ENCODE measurements at places on chromosomes 6 and 20. TPM values are rescaled to one million over a fixed set of nuclear protein-coding genes. Genes with fewer than 3 reads are reported as not detected.
A peak's percentile ranks its signal among the peaks of the same experiment; 100 is the strongest.

BMP7 gene
- total RNA-seq: 59.8 TPM

EDN1 gene
- total RNA-seq: 3.0 TPM

TFAP2D gene
- not detected for total RNA-seq

KDM1B gene
- 24.5 TPM for total RNA-seq

GSTA2 gene
- total RNA-seq: not detected

PRIM2 gene
- 10.9 TPM for total RNA-seq

SOX18 gene
- total RNA-seq: 1.3 TPM

BEND3 gene
- 2.9 TPM for total RNA-seq

DNA sequence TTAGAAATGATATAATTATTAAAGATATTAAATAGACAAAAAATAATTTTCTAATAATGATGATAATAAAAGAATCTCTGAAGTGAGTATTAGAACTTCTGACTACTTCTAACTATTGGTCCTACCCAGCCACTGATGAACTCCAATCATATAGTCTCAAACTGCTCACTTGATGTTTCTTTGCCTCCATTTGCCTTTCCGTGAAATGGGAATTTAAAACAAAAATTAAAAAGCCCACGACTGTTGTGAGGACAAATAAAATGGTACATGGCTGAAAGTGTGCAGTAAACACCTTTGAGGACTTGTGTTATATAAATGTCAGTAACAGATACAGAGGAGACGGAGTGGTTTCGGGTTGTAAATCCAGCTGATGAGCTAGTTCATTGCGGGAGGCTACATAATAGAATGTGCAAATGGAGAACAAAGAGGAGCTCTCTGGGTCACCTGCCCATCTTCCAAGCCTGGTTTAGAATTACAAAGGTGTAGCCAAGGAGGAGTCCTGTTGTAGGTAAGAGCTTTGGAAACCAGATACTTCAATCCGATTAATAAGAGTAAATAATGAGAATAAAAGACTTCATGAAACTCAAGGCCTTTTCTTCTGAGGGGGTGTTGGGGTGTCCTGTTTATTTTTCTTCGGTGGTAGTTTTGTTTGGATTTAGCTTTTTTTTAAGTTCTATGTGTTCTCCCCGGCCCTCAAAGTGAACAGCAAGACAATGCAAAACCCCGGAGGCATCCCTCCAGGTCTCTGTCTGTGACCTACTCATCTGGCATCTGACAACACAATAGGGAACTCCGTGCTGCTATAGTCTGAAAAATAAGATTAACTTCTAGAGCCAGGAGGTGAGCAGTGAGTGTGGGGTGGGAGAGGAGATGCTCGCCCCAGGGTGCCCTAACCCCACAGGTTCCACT is 4.4 kb upstream of the PXDC1 start:
- no peak for DNase-seq
- no peaks in the 10 kb centered on the region for H3K36me3 ChIP-seq
- no peak overlapping the region for H3K27ac ChIP-seq
- peaks cover 4% of the 10 kb centered on the region for H3K4me1 ChIP-seq
- H3K27me3 ChIP-seq: peaks cover 11% of the 10 kb centered on the region
- H3K4me3 ChIP-seq: no peak overlapping the region

GRCh38 chr20:17747431-17747846 is 47.7 kb downstream of the BANF2 start:
- H3K4me1 ChIP-seq: no peaks in the 10 kb centered on the region
- no peak overlapping the region for H3K27ac ChIP-seq
- no peaks in the 10 kb centered on the region for H3K36me3 ChIP-seq
- DNase-seq: no peak

DNA sequence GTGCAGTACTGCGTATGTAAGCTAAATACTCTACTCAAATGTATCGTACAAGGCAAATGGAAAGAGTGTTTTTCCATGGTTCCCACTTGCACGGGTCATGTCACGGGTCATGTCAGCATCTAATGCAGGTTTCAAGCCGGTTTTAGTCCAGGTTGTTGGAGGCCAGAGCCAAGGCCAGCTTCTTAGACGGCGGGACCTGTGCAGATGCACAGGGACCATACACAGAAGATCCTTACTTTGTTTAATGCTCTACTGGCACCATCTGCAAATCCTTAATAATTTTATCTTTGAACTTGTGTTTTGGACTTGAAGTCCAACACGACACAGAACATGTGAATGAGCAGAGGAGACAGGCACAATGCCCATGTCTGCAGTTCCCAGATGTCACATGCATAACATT is 42.7 kb downstream of the SOD2 start:
- no peaks in the 10 kb centered on the region for H3K36me3 ChIP-seq
- no peak overlapping the region for H3K4me3 ChIP-seq
- DNase-seq: no peak
- peaks cover 13% of the 10 kb centered on the region for H3K4me1 ChIP-seq

DNA sequence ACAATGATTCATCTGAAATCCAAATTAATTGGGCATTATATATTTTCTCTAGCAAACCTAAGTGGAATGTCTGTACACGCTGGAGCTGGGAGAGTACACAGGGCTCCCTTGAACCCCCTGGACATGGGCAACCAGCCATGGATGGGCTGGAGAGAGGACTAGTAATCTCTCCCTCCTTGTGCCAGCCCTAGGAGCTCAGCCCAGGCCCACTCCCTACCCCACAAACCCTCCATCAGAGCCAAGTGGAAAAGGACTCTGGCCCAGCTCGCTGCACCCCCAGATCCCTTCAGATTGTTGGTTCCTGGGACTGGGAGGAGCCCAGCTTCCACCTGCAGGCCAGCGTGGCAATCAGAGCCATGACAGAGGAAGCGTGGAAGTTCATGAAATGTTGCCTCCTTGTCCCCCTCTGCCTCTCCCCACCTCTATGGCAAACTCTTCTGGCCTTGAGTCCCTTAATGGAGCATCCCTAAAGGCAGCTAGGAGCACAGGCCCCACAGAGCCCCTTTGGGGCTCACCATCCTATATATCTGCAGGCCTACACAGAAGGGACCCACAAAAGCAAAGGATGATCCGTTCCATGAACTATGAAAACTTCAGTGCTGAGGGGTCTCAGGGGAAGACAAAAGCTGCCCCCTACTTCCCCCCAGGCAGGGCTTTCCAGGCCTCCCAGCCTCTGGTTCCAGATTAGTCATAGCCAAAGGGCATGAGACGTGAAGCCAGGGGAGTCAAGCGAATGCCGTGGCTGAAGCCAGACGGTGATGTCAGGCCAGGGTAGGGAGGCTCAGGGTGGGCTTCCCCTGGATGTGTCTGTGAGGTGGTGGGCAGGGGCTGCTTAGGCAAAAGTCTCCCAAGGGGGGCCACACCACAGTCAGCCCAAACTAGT is 126.4 kb upstream of the MAFB start:
- H3K27me3 ChIP-seq: no peaks in the 10 kb centered on the region
- H3K27ac ChIP-seq: no peak overlapping the region
- H3K4me3 ChIP-seq: no peak overlapping the region
- no peaks in the 10 kb centered on the region for H3K36me3 ChIP-seq
- DNase-seq: no peak
- no peaks in the 10 kb centered on the region for H3K4me1 ChIP-seq

DNA sequence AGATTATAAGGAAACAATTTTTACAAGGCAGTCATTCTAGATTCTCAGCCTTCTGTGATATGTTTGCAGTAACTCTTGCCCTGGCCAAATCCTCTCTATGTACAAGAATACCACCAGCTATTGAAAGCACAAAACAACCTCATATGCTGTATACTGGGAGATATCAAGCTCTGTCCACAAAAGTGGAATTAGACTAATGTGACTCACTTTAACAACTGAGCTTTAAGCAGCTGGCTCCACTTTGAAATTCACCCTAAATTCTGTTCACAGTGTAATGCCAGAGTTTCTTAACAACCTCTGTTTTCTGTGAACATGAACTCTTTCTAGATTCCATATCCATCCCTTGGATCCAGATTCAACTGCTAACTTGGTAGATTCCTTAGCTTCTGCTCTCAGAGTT is 47.6 kb downstream of the CHD6 start:
- peaks cover 50% of the 10 kb centered on the region for H3K4me1 ChIP-seq
- H3K27me3 ChIP-seq: no peaks in the 10 kb centered on the region
- no peak overlapping the region for H3K4me3 ChIP-seq
- peaks cover 12% of the 10 kb centered on the region for H3K36me3 ChIP-seq
- DNase-seq: no peak

- no peak overlapping the region for H3K4me3 ChIP-seq
- no peaks in the 10 kb centered on the region for H3K36me3 ChIP-seq
- H3K27ac ChIP-seq: no peak overlapping the region
- no peaks in the 10 kb centered on the region for H3K4me1 ChIP-seq
Measured at GRCh38 chr20:13183005-13183404, 38.1 kb upstream of the ISM1 start.

DNA sequence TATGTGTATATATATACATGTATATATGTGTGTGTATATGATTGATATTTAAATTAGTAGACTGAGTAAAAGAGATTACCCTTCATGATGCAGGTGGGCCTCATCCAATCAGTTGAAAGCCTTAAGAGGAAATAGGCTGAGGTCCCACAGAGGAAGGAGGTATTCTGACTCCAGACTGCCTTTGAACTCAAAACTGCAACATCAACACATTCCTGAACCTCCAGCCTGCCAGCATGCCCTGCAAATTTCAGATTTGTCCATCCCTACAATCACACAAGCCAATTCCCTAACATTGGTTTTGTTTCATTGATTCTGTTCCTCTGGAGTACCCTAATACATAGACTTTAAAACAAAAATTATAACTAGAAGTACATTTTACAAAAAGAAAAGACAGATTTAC is 22.9 kb downstream of the SPINT4 start:
- DNase-seq: no peak
- no peaks in the 10 kb centered on the region for H3K36me3 ChIP-seq
- no peak overlapping the region for H3K4me3 ChIP-seq
- H3K27me3 ChIP-seq: no peaks in the 10 kb centered on the region
- no peaks in the 10 kb centered on the region for H3K4me1 ChIP-seq

DNA sequence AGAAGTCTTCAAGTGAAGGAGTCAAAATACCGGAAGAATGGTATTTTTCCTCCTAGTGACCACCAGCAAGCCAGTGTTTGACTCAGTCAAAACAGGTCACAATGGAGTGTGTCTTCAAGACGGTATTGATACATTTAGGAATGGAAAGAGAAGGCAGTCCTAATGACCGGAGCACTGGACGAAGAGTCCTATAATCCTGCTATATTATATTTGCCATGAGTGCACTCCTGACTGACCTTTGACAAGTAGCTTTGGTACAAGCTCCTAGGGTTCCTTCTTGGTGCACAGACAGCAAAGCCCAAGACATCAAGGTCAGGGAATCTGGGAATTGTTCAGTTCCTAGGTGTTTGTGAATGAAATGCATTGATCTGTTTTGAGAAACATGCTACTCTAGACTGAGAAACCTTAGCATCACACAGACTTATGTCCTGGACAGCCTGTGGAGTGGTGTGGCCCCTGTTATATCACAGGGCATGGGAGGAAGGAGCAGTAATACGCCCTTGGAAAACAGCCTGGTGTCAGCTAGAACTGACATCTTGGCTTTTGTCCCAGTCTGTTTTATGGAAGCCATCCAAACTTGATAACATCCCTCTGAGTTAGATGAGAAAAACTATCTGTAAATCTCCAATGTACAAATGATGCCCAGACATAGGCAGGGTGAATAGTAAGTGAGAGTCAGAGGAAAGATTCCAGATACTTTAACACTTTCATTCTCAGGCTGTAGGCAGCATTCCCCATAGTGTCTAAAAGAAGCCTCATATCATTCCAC is 18.5 kb downstream of the NOX3 start:
- H3K27ac ChIP-seq: no peak overlapping the region
- no peak overlapping the region for H3K4me3 ChIP-seq
- H3K4me1 ChIP-seq: no peaks in the 10 kb centered on the region
- no peaks in the 10 kb centered on the region for H3K36me3 ChIP-seq
- no peaks in the 10 kb centered on the region for H3K27me3 ChIP-seq

GRCh38 chr6:52162940-52163908 is 23.0 kb upstream of the IL17A start:
- H3K4me3 ChIP-seq: no peak overlapping the region
- no peaks in the 10 kb centered on the region for H3K4me1 ChIP-seq
- DNase-seq: no peak
- no peak overlapping the region for H3K27ac ChIP-seq

DNA sequence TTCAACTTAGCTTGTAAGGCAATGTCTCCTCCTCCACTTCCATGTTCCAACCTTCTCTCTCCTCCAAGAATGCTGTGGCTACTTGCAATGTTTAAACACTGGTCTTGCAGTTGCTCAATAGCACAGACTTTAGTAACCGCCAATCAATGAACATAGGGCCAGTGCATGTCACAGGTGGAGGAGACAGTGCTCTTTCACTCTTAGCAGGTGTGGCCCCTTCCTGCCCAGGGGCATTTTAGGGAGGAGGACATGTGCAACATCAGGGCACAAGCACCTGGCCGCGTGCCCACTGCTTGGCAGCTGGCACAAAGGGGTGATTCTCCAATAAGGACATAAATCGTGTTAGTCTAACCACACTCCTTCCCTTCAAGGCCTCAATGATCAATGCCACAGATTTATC is 41.3 kb downstream of the ADGRF1 start:
- H3K36me3 ChIP-seq: no peaks in the 10 kb centered on the region
- no peaks in the 10 kb centered on the region for H3K4me1 ChIP-seq

GRCh38 chr20:7966176-7966575 is 25.9 kb upstream of the HAO1 start:
- H3K27me3 ChIP-seq: no peaks in the 10 kb centered on the region
- H3K4me3 ChIP-seq: no peak overlapping the region
- no peaks in the 10 kb centered on the region for H3K36me3 ChIP-seq
- no peak overlapping the region for H3K27ac ChIP-seq

- peak overlapping the region; percentile 76 for H3K27ac ChIP-seq
- no peak overlapping the region for H3K4me3 ChIP-seq
- no peaks in the 10 kb centered on the region for H3K36me3 ChIP-seq
Measured at GRCh38 chr6:106370639-106371038, 10.1 kb downstream of the CRYBG1 start.

- no peak overlapping the region for H3K27ac ChIP-seq
- no peak for DNase-seq
- H3K4me1 ChIP-seq: no peaks in the 10 kb centered on the region
- no peaks in the 10 kb centered on the region for H3K36me3 ChIP-seq
- no peak overlapping the region for H3K4me3 ChIP-seq
Measured at GRCh38 chr6:152836523-152836922, 85.9 kb downstream of the VIP start.

All from esophagus squamous epithelium (tissue), 5 donors.